ENCODE measurements at places on chromosomes 4 and X.

GRCh38 chrX:1205681-1206611, 6.5 kb downstream of the CRLF2 start:
- no peak for DNase-seq

DNA sequence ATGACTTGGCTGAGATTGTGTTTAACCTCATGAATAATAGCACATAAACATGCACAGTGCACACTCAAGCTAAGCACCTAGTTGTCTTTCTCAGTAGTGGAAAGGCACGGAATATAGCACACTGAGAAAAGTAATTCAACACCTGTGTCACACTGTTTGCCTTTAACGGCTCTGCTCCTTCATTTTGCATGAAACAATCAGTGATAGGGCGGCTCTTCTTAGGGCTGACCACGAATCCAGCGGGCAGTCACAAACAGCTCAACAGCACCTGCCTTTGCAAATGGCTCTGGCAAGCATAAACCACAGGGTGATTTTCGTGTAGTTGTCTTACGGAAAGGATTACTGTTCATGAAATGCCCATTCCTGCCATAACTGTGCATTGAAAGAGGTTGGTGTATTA, 954.0 kb upstream of the TENM3 start:
- DNase-seq = no peak

GRCh38 chr4:17468619-17469221, 43.2 kb downstream of the QDPR start:
- no peak for DNase-seq

DNA sequence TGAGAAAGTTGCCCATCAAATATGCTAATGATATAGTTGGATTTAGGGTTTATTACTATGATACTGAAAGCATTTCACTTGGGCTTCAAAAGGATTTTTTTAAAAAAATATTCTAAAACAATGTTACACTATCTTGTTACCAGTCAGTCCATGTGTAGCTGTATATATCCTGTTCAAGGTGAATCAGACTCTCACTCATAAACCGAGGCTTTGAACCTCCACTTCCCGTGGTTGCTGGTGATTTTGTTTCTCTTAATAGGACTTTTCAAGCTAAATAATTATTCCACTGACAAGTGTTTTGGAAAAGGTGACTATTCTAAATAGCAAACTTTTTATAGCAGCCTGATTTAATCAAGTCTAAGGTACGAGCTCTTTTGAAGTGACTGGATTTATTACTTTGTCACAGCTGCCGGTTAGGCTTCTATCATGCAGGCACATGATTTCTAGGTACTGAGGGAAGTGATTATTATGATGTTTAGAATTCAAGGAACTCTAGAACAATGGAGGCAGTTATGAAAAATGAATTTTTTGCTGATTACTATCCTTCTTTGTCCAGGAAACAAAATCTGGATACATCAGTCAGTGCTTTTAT, 287.7 kb downstream of the KCTD8 start:
- no peak for DNase-seq

DNA sequence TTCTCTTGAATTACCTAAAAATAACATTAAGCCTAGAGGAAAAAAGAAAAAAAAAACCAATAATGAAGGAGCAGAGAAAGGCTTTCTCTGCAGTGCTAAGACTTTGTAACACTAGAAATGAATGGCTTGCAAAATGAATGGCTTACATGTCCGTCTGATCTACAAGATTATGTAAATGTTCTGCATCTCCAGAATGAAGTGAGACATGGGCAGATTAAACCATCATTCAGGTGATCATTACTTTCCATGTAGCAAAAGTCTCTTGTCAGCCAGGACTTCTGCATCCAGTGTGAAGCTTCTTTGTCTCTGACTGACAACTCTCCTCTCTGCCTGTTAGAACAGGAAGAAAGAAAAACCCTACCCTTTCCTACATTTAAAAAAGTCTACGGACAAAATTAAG, 304.3 kb downstream of the LDB2 start:
- no peak for DNase-seq

DNA sequence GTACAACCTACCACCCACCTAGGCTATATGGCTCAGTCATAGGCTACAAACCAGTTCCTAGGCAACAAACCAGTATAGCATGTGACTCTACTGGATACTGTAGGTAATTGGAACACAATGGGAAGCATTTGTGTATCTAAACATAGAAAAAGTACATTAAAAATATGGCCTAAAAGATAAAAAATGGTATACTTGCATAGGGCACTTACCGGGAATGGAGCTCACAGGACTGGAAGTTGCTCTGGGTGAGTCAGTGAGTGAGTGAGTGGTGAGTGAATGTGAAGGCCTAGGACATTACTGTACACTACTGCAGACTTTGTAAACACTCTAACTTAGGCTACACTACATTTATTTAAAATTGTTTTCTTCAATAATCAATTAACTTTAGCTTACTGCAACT, 139.2 kb upstream of the RBPJ start:
- DNase-seq = no peak

- DNase-seq = no peak
Observed at GRCh38 chr4:88162626-88163025, 4.2 kb upstream of the ABCG2 start.

GRCh38 chr4:147096667-147097604, 151.3 kb upstream of the TTC29 start:
- DNase-seq = no peak

GRCh38 chr4:51963841-51964517, 56.2 kb downstream of the LRRC66 start:
- no peak for DNase-seq

DNA sequence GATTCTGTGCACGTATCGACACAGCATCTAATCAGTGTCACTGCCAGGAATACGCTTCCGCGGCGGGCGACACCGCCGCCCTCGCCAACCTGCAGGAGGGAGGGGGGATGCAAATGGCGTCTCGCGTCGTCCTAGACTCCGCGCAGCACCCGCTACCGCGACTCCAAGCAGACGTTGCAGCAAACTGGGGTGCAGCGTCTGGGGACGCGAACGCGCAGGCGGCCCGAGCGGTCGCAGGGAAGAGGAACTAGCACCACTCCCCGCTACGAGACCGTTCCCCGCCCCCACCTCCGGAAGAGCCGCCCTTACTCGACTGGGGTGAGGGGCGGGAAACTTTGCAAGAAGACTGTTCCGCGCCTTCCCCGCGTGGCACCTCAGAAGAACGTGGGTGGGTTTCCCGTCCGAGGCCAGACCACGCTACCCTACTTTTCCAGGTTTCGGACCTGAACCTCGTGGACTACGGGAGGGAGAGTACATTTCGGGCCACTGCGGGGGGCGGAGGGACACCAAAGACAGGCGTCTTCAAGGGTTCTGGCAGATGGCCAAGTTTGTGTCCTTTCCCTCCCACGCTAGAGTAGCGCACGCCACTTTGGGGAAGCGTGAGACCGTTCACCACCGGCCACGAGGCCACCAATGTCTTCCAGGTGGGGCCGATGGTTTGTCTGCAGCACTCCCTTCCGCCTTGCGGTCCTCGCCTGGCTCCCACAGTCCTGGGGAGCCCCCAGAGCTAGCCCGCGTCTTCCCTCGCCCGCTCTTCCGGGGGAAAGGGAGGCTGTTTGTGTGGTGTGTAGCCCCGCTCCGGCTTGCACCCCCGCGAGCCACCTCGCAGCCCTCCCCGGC, 78.0 kb upstream of the BCOR start:
- DNase-seq = peak; percentile 57

- no peak for DNase-seq
Observed at GRCh38 chrX:87626996-87627395, 109.4 kb downstream of the KLHL4 start.

DNA sequence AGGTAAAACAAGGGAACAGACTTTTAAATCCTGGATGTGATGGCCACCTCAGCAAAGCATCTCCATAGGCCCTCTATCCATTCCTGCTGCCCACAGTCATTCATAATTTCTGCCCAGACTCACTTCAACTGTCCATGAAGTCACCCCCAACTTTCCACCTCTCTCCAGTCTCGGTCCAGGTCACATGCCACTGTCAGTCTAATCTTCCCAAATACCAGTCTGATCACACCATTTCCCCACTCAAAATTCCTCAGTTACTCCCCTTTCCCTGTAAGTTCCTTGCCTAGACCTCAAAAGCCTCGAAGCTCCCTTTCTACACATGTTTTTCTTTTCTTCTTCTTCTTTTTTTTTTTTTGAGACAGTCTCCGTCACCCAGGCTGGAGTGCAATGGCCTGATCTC, 51.2 kb upstream of the HOPX start:
- no peak for DNase-seq

DNA sequence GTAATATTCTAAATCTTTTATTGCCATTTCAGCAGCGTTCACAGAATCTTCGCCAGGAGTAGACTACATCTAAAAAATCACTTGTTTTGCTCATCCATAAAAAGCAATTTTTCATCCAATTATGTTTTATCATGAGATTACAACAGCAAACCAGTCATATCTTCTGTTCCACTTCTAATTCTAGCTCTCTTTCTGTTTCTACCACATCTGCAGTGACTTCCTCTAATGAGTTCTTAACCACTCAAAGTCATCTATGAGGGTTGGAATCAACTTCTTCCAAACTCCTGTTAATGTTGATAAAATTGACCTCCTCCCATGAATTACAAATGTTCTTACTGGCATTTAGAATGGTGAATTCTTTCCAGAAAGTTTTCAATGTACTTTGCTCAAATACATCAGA, 174.4 kb upstream of the BRWD3 start:
- DNase-seq = no peak

- DNase-seq = no peak
Observed at GRCh38 chr4:13355111-13355880, 128.8 kb downstream of the RAB28 start.

GRCh38 chr4:150004481-150004880, 73.8 kb upstream of the DCLK2 start:
- no peak for DNase-seq

DNA sequence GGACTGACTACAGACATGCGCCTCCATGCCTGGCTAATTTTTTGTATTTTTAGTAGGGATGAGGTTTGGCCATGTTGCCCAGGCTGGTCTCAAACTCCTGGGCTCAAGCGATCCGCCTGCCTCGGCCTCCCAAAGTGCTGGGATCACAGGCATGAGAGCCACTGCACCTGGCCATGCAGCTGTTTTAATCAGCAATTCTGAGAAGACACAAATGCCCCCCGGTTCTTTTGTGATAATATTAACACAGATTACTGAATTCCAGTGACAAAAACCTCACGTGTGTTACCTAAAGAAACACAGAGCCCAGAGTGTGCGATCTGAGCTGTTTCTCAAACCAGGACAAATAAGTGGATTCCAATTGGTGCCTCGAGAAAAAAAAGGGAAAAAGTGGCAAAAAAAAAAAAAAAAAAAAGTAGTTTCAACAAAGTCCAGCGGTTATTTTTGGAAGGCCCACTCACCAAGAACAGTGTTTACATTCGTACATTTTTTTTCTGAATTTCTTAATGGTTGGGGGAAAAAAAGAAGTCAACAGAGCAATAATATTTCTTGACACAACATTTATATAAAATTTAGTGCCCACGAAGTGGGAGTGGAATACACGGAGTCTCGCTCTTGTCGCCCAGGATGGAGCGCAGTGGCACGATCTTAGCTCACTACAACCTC, 17.2 kb downstream of the DHRSX start:
- no peak for DNase-seq

GRCh38 chrX:133676344-133677122, 261.2 kb upstream of the GPC4 start:
- DNase-seq = no peak

DNA sequence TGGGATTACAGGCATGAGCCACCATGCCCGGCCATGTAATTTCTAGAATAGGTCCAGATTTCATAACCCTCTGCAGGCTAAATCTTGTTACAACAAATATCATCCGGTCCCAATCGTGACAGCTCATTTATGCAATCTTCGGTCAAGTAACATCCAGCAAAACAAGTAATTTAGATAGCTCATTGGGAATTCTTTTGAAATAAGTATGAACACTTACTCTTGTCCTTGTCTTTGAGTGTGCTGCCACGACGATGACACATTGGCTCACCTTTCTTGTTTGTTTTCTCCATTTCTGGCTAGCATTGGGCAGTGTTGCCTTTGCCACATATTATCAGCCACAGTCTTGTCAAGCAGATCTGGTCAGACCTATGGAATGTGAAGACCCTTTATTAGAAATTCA, 92.0 kb downstream of the PHEX start:
- DNase-seq = no peak

- DNase-seq = no peak
Observed at GRCh38 chr4:5955856-5956255, 62.4 kb downstream of the C4orf50 start.

- DNase-seq = no peak
Observed at GRCh38 chr4:123340381-123340701, 56.3 kb upstream of the SPRY1 start.

- DNase-seq = no peak
Observed at GRCh38 chr4:159240687-159241086, 137.8 kb downstream of the RAPGEF2 start.

DNA sequence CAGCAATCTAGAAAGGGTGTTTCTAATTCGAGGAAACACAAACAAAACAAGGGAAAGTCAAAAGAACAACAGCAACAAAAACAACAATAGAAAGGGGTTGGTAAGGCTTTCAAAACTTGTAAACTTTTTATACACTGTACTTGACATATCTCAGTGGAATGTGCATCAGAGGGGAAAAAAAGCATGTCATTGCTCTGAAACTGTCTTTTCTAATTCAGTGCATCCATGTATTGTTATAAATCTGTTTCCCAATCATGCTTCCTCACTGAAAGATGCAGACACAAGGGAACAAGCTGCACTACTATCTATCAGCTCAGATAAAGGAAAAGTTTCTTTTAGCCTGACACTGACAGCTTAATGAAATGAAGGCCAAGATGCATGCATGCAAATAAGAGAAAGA, 44.2 kb upstream of the PCDH18 start:
- no peak for DNase-seq

GRCh38 chrX:134406356-134407064, 53.5 kb upstream of the HPRT1 start:
- no peak for DNase-seq

DNA sequence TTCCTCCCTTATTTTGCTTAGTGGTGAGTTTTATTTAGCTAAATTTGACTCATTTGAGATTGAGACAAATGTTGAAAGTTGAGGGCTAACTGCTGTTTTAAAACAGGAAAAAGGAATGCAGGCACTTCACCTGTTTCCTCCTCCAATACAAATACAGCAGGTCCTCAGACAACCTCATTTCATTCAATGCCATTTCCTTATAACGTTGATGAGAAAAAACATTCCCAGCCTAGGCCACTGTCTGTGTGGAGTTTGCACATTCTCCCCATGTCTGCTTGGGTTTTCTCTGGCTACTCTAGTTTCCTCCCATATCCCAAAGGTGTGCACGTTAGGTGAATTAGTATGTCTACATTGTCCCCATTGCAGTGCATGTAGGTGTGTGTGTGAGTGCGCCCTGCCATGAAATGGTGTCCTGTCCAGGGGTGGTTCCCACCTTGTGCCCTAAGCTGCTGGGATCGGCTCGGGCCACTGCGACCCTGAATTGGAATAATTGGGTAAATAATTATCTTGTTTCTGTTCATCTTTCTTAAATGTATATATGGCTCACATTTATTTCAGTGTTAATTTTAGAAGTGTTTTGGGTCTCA, 21.9 kb downstream of the SMAD1 start:
- DNase-seq = no peak

DNA sequence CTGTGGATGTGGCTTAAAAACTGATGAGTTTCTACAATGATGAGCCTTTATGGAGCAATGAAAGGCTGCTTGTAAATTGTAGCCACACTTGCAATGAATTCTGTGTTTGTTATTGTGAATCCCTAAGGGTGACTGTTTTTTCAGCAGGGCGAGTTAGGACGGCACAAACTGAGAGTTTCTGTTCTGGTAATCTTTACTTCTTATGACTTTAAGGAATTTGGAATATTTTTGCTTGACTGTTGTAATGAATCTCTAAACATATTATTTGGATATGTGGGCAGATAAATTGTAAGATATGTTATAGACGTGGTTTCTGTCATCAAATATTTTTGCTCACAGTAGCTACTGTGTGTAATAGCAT, 22.2 kb downstream of the RBPJ start:
- DNase-seq = no peak

Measured in stimulated activated CD8-positive, alpha-beta memory T cell treated with anti-CD3 and anti-CD28 coated beads, Interleukin-2, amount 100 ng/mL, for 1 hour (primary cell).